ENCODE measurements at places on chromosomes 12 and 14.

DNA sequence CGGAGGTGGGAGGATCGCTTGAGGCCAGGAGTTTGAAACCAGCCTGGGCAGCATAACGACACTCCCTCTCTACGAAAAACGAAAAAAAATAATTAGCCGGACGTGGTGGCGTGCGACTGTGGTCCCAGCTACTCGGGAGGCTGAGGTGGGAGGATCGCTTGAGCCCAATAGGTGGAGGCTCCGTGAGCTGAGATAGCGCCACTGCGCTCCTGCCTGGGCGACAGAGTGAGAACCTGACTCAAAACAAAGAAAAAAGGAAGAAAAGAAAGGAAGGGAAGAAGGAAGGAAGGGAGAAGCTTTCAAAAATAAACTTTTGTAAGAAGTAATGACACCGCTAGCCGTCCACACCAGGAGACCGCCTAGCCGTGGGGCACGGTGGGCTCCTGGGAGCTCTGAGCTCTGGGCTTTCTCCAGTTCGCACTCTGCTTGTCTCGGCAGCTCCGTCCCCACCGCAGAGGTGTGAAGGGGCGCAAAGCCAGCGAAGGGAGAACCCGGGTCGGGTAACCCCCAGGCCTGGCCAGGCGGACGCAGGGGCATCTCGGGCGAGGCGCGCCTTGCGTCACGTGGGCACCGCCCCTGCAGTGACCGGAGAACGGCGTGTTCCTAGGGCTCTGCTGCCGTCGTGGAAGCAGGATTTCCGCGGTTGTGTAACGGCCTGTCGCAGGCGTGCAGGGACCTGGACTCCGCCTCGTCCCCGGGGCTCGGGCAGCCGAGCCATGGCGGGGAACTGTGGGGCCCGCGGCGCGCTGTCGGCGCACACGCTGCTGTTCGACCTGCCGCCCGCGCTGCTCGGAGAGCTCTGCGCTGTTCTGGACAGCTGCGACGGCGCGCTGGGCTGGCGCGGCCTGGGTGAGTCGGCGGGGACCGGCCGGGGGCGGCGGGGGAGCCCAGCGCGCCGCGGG is at the start of gene IRAK3:
IRAK3 (plus strand) TSS at position 631 of the 902 bp plus-strand sequence; CDS start at position 717, 86 bp downstream.
- peak; percentile 46 for DNase-seq

DNA sequence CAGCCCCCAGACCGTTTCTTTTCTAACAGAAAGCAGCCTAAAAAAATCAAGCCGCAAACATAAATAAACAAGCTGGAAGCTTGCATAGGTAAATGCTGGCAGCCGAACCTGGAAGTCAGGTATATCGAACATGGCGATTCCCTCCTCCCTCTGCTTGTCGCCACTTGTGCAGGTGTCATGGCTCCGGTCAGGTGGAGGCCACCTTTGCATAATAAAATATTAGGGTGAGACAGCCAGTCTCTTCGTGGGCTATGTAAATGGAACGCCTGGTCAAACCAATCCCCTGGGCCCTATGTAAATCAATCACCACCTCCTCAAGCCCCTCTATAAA is 223.9 kb upstream of the DAAM1 start:
- DNase-seq = no peak

DNA sequence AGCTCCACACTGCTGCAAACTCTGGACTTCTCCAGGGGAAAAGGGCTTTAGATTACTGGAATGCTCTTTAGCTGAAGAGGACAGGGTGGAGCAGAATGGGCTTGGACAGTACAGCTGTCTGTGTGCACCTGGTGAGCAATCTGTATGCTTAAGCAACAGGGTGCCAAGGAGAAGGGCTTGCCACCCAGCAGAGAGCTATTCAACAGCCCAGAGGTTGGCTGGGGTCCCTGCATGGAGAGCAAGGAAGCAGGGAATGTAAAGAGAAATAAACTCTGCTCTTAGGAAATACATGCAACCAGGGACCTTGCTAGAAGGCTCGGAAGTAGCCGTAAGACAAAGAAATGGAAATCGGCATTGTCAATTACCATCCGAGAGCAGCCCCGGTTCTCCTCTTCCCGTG is 53.0 kb upstream of the CORO1C start:
- no peak for DNase-seq

DNA sequence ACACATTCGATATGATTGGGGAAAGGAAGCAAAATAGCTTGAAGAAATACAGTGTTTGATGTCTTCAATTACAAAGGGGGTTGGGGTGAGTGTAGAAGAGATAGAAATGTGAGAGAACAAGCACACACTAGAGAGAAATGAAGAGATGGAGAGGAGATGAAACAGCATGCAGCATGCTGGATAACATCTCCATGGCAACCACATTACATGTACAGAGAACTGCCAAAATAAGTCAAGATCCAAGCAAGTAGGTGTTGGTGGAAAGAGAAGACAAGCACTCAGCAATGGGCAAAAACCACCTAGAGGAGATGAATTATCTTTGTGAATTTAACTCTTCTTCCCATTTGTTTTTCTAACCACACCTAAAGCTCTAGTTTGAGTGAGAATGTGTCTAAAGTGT is 289.8 kb downstream of the GRIN2B start:
- DNase-seq = no peak

- no peak for DNase-seq
These were observed 409.0 kb downstream of the TMEM121 start for GRCh38 chr14:105935384-105935783.

- DNase-seq = no peak
These were observed 7.7 kb downstream of the VRK1 start for GRCh38 chr14:96804895-96805294.

DNA sequence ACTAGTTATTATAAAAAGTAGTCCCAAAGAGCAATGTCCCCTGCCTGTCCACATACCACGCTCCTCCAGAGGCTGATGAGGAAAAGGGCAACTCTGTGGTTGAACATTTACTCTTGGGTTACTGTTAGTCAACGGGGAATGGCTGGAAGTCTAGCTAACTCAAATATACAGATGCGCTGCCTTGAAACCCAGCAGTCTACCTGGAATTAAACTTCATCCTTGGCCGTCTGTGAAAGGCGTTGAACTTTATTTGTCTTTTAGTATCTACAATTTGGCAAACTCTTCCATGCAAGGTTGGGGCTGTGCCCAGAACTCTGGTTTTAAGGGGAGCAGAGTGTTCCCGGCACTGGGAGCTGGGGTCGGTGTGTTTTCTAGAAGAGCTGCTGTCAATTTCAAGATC is 3.9 kb upstream of the MEG3 start:
- DNase-seq = no peak

GRCh38 chr12:78530100-78530765 is 334.3 kb upstream of the SYT1 start:
- DNase-seq = no peak

DNA sequence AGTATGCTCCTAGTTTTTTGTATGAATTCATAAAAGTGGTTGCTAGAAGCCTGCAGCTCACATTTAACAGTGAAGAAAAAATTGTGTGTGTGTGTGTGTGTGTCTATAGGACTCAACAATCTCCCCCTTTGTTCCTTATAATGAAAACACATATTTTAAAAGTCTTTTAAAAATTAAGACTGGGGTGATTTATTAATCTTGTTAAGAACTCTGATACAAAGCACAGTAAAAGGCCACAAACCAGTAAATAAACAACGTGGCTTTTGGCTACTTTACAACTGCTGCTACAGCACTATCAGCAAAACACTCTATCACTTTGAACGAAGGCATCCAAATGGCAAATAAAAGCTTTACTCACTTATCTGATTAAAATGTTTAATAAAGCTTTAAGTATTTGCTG is 594 bp upstream of the VCPKMT start:
- no peak for DNase-seq

DNA sequence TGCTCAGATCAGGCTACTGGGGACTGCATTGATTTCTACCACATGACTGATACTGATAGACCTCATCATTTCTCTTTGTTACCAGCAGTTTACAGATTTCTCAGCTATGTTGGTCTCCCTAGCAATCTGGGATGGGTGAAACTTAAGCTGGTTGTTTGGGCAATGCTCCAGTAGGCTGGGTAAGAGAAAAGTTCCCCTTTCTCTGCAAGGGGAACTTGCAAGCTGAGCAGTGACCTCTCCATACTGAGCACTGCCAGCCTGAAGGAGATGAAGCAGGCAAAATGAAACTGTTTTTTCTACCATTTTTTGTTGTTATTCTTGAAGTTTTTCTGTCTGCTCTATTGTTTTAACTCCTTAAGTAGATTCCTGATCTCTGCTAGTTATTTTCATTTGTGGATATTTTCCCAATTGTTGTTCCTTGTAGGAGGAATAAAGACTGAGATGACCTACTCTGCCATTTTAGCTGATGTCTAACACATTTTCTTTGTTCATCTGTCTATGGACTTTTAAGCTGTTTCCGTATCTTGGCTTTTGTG is 1.3 kb upstream of the OR4M1 start:
- DNase-seq = no peak

- no peak for DNase-seq
These were observed 20.7 kb downstream of the GCH1 start for GRCh38 chr14:54881761-54882401.

DNA sequence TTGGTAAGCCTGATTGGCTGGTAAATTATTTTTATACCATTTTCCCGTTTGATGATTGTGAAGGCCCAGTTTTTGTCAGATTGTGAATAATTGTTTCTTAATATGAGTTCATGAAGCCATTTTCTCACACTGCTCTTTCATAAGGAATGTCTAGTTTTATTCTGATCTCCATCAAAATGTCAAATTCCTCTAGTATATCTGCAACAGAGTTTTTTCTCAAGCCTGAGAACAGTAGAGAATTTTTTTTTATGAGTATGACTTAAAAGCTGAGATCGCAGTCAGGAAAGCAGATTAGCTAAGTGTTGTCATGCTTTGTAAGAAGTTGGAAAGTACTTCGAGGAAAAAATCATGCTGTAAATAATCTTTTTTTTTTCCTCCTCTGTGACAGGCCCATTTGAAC is 484.9 kb upstream of the ATP2B1 start:
- DNase-seq = no peak

DNA sequence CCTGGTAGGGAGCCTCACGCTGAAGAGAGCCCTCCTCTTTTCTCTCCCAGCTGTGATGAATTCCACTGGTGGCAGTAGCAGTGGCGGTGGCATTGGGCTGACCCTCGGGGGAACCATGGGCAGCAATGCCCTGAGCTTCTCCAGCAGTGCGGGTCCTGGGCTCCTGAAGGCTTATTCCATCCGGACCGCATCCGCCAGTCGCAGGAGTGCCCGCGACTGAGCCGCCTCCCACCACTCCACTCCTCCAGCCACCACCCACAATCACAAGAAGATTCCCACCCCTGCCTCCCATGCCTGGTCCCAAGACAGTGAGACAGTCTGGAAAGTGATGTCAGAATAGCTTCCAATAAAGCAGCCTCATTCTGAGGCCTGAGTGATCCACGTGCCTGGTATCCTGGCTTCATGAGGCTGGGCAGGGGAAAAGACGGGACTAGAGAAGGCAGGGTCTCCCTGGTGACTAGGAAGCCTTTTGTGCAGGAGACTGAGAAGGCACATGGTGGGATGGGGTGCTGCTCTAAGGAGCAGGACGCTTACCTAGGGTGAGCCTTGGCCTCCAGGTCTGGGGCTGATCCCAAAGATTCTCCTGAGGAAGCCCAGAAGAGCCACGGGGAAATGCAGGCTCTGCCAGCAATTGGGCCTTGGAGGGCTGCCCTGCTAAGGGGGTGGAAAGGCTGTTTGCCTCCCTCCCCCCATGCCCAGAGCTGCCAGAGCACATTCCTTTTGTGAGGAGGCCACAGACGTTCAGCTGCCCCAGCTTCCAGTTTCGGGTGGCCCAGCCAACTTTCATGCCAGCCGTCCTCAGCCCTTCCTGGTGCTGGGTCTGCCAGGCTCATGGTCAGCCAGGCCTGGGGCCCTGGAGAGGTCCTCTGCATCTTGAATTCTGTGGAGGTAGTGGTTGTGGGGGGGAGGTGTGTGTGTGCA is 15.8 kb downstream of the KRT7 start:
- DNase-seq = peak; percentile 10

- no peak for DNase-seq
These were observed 378.1 kb downstream of the DAD1 start for GRCh38 chr14:22210906-22211305.

DNA sequence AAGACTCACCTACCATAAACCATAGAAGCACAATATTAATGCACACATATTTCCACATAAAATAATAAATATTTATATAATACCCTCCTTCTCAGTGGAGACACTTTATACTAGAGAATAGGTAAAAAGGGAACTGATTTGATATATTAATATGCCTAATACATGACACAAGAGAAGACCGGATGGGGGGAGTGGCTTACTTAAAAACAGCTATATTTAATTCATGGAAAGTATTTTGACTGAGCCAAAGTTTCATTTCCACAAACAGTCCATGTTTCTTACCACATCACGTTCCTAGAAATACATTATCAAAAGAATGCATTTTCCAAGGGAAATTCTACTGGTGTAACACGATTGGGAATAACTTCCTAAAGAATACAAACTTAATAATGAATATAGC is 63.4 kb downstream of the ITPR2 start:
- no peak for DNase-seq

DNA sequence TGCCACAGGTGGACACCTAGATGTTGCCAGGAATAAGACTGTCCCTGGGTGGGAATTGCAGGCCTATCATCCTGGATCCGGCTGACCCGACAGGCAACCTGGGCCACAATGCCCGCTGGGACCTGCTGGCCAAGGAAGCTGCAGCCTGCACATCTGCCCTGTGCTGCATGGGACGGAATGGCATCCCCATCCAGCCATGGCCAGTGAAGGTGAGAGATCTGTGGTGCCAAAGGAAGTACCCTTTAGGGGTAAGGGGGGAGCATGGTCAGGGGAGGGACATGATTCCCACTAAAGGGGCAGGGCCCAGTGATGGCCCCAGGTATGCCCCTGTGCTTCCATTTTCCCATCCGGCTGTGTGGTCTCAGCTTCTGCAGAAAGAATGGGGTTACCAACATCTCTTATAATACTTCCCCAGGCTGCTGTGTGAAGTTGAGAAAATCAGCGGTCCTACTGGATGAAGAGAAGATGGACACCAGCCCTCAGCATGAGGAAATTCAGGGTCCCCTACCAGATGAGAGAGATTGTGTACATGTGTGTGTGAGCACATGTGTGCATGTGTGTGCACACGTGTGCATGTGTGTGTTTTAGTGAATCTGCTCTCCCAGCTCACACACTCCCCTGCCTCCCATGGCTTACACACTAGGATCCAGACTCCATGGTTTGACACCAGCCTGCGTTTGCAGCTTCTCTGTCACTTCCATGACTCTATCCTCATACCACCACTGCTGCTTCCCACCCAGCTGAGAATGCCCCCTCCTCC is 8.6 kb upstream of the OAS2 start:
- no peak for DNase-seq

GRCh38 chr12:6185961-6186827 is 14.0 kb upstream of the CD9 start:
- DNase-seq = no peak

GRCh38 chr12:7915661-7916403 is 20.2 kb downstream of the SLC2A3 start:
- peak; percentile 67 for DNase-seq

Measured in stimulated activated CD8-positive, alpha-beta memory T cell treated with anti-CD3 and anti-CD28 coated beads, Interleukin-4, amount 100 ng/mL, for 48 hours (primary cell).